Activated T-helper 9 cell treated with anti-CD3 and anti-CD28 coated beads, Interleukin-2, amount 50 U/mL, for 16 hours (primary cell): ENCODE measurements at places on chromosomes 3 and 15.

GRCh38 chr15:86489981-86490380, 410.3 kb downstream of the AGBL1 start:
- DNase-seq, result no peak

DNA sequence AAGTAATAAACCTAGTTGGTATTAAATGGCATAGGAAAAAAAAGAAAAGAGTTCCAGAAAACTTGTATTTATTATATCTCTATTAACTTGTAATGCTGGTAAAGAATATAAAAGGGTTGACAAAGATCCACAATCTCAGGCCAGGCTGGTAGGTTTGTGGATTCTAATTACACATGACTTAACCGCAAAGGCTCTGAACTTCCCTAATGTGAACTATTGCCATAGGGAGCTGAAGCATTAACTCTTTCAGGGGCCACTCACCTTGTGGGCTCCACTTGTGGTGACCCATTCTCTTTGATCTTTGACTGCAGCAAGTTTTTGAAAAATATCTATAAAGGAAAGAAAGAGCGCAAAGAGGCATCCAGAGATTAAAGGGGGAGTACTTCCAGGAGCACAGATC, 58.5 kb downstream of the NEK10 start:
- DNase-seq, result no peak

GRCh38 chr3:171260899-171261298, 199.3 kb downstream of the TNIK start:
- no peak for DNase-seq

GRCh38 chr3:10933805-10934481, 58.6 kb upstream of the SLC6A1 start:
- DNase-seq, result no peak

DNA sequence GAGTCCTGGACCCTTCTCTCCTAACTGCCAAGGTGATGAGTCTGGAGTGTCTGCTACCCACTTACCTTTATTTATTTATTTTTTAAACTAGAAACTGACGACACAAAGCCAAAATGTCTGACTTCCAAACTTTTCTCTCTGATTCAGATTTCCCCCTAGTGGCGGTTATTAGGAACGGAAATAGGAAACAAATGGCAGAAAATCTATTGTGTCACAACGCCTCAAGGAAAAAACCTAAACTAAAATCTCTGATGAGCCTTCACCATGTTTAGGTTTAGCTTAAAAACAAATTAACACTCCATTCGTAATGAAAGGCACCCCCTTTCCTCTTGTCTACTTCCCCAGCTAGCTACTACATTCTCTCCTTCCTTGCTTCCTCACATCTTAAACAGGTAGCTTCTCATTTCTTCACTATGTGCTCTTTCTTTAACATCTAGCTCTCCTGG, 94.0 kb upstream of the MEX3B start:
- no peak for DNase-seq

DNA sequence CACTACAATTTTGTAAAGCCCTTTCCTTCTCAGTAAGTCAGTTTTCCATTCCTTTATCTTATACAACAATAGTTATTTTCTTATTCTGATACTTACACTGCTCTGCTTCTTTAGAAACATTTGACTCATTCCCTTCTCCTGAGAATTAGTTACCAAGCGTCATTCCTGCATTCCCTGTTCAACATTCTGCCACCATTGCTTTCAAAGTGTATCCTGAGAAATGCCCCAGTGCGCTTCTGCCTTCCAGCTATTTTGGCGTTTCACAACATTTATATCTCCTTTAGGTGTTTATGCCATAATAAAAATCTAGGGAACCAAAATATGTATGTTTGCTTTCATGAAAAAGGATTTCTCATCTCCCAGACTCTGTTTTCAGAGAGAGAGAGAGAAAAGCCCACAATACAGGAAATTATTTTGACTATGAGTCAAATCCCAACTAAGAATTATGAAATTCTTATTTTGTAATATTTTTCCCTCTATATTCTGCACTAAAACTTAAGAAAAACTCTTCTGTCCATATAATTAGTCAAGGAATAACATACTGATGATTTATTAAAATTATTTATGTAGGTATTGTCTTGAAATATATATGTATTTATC, 118.2 kb upstream of the RAP2B start:
- no peak for DNase-seq

DNA sequence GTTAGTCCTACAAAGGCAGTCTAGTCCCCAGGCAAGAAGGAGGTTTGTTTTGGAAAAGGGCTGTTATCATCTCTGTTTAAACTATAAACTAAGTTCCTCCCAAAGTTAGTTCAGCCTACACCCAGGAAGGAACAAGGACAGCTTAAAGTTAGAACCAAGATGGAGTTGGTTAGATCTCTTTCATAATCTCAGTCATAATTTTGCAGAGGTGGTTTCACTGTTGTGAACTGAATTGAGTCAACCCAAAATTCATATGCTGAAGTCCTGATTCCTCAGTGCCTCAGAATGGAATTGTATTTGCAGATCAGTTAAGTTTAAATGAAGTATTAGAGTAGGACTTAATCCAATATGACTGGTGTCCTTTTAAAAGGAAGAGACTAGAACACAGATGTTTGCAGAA, 101.0 kb upstream of the C3orf80 start:
- DNase-seq, result no peak

DNA sequence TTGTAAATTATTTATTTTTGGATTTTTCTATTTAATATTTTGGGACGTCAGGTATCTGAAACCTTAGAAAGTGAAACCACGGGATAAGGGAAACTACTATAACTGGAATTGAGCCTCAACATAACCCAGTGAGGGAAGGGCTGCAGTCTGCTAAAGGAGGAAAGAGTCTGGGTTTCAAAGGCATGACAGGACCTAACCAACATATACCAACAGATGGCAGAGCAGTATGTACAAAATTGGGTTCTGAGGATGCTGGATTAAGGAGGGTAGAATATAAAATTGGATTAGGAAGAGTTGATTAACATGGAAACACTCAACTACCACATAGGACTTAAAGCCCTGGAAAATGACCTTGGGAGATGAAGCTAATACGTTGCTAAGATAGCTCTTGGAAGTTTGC, 603.5 kb downstream of the MECOM start:
- no peak for DNase-seq

DNA sequence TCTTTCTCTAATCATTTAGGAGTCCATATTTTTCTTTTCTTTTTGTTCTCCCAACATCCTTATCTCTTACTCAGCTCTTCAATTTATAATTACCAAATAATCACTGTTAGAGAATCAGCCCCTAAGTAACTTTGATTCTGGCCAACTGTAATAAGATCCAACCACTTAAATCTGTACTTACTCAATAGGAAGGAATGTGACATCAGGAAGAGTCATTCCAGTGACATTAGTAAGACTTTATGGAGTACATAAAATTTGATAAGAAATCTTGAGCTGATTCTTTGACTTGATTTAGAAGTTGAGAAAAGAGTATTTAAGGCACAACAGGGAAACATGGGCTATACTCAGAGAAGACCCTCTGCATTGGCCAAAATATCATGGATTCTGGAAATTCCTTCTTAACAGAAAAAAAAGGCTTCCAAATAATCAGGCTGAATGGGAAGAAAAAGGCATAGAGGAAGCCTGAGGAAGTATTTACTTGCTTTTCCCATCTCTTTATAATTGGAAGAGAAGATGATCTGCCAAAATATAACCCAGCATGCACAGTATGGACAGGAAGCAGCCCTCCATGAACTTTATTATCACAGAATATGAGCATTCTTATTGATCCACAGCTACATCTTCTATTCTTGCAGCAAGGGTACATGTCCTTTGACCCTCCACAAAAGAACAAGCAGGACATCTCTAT, 289.7 kb upstream of the TPRG1 start:
- no peak for DNase-seq

- no peak for DNase-seq
Measured at GRCh38 chr3:11400213-11400612, 128.0 kb downstream of the ATG7 start.

- DNase-seq, result no peak
Measured at GRCh38 chr3:62686503-62687294, 188.5 kb downstream of the CADPS start.

- DNase-seq, result no peak
Measured at GRCh38 chr3:64143409-64144130, 81.7 kb downstream of the PRICKLE2 start.

- no peak for DNase-seq
Measured at GRCh38 chr15:88126695-88127431, 129.7 kb downstream of the NTRK3 start.

GRCh38 chr15:22887157-22887951, 48.9 kb downstream of the NIPA2 start:
- DNase-seq, result no peak

- DNase-seq, result no peak
Measured at GRCh38 chr3:156633335-156633734, 41.1 kb upstream of the TIPARP start.

GRCh38 chr15:52234596-52235541, 43.7 kb upstream of the GNB5 start:
- no peak for DNase-seq

DNA sequence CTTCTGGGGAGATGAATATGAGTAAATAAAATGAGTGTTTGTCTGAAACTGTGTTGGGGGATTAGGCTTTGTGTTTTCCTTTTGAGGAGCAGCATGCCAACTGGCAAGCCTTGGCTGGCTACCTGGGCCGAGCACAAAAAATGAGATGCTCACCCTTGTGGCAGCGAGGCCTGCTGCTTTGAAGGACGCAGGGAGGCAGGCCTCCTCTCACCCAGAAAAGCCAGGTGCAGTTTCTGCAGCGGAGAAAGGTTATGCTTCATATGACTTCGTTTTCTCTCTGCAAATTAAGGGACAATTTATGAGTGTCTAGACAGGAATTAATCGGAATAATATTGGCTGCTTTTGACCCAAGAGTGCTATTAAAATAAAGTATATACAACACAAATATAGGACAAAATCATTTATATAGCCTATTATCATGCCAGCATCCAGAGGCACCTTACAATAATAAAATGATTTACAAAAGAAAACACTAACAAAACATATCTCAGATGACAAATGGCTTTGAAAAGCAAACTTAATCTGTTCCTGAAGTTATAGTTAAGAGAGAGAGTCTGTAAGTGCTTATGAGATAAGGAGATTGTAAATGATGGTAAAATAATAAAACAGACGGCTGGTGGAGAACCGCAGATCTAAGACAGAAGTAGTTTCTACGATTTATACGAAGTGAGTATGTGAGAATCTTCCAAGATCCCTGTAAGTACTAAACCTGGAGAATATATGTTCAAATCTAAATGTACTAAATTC, 682.8 kb upstream of the NR2F2 start:
- DNase-seq, result no peak

GRCh38 chr3:152021951-152022461, 148.6 kb downstream of the SUCNR1 start:
- no peak for DNase-seq

- no peak for DNase-seq
Measured at GRCh38 chr3:23019596-23020300, 183.4 kb upstream of the UBE2E2 start.

- DNase-seq, result no peak
Measured at GRCh38 chr15:41499109-41499851, 5.6 kb downstream of the ITPKA start.

DNA sequence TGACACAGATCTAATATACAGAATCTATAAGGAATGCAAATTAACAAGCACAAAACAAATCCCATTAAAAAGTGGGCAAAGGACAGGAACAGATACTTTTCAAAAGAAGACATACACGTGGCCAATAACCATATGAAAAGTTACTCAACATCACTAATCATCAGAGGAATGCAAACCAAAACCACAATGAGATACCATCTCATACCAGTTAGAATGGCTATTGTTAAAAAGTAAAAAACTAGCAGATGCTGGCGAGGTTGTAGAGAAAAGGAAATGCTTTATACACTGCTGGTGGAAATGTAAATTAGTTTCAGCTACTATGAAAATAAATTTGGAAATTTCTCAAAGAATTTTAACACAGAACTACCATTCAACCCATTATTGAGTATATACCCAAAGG, 50.7 kb downstream of the ADAMTS17 start:
- no peak for DNase-seq

DNA sequence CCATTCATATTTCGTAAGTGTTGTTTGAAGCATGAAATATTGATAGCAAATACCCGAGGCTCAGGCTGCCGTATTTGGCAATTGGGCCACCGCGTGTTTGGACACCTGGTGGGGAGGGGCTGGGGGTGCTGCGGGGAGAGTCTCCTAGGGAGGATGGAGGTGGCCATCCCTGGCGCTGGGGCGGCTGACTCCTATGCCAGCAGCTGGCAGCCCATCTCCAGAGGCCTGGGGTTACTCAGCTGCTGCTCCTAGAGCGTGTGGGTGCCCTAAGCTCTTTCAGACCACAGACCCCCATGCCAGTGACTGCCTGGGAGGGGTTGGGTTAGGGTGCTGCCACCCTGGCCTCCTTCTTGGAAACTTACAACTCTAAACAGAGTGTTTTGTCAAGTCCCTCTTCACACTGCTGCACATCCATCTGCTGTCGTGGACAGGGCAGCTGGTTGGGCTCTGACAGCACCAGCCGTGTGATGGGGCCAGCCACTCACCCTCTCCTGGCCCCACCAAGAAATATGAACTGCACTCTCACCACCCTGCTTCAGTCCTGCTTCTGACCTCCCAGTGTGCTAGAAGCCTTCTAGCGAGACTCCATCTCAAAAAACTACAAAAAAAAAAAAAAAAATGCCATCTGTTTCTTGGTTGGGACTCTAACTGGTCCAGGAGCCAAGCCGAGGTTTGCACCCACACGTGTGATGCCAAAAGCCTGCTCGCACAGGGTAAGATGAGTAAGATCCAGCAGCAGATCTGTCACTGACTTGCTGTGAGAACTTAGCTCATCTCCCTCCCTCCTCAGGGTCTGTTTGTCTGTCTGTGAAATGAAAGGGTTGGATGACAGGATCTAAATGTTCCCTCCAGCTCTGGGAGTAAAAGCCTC, 156.2 kb downstream of the MEGF11 start:
- no peak for DNase-seq

GRCh38 chr3:20516311-20516710, 330.3 kb upstream of the SGO1 start:
- no peak for DNase-seq

DNA sequence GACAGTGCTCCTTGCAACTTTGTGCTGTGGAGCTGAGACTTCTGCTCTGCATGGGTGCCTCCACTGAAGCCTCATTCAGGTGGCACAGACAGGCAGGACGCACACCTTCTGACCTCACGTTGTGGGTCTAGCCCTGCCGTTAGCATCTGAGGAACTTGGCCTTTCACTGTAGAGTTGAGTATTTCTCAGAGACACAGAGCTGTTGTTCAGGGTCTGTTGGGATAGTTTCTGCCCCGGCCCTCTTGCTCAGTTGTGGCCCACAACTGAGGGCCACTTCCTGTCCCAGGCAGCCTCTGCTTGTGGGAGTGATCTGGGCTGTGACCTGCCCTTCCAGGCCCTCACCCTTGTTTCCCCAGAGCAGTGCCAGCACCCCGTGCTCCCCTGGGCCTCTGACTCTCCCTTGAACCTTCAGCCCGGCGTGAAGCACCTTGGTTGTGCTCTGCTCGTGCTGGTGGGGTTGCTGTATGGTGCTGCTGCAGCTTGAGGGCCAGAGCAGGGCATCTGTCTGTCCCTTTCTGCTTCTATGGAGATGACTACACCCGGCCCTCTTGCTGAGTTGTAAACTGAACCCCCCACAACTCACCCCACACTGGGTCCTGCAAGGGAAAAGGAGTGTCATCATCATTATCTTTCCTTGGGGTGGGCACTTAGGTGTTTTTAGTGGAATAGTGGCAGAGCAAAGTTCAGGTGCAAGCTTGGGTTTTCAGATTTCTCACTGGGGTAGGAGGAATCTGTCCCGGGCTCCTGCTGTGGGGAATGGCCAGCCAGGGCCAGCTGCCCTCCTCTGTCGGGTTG, 11.7 kb downstream of the BAHD1 start:
- no peak for DNase-seq
